ENCODE measurements at places on chromosomes 12 and 14. TPM values are rescaled to one million over a fixed set of nuclear protein-coding genes. Genes with fewer than 3 reads are reported as not detected.

The TRHDE gene
- 7.3 TPM for total RNA-seq

The ADCY6 gene
- total RNA-seq: 42.9 TPM

- H3K27me3 ChIP-seq: no peaks in the 10 kb centered on the region
- H3K27ac ChIP-seq: no peak overlapping the region
- peaks cover 75% of the 10 kb centered on the region for H3K36me3 ChIP-seq
- DNase-seq: no peak
- H3K4me3 ChIP-seq: no peak overlapping the region
Measured at GRCh38 chr12:57526477-57527126, 4.0 kb downstream of the MBD6 start.

DNA sequence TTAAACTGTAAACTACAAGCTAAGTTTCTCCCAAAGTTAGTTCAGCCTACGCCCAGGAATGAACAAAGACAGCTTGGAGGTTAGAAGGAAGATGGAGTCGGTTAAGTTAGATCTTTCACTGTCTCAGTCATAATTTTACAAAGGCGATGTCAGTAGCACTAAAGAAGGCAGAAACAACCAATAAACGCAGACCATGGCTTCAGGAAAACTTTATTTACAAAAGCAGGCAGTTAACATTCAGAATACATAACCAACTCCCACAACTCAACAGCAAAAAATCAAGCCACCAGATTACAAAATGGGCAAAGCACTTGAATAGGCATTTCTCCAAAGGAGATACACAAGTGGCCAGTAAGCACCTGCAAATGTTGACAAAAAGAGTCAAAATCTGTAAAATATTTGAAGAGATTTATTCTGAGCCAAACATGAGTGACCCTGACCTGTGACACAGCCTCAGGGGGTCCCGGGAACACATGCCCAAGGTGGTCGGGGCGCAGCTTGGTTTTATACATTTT, 8.8 kb upstream of the ULK1 start:
- H3K4me3 ChIP-seq: no peak overlapping the region
- DNase-seq: no peak
- no peaks in the 10 kb centered on the region for H3K4me1 ChIP-seq
- no peaks in the 10 kb centered on the region for H3K36me3 ChIP-seq
- no peaks in the 10 kb centered on the region for H3K27me3 ChIP-seq

The GPR68 gene
- 6.3 TPM for total RNA-seq

The KRT79 gene
- total RNA-seq: 5.4 TPM

The SLC2A14 gene
- total RNA-seq: not detected

- H3K4me3 ChIP-seq: peak within 1 kb of the TSS; percentile 52
- DNase-seq: peak; percentile 84
- H3K27me3 ChIP-seq: no peaks in the 10 kb centered on the region
- H3K27ac ChIP-seq: no peak within 1 kb of the TSS
- H3K4me1 ChIP-seq: peaks cover 13% of the 10 kb centered on the region
Measured at GRCh38 chr14:74955229-74956026, at the start of gene PGF. PGF (minus strand) TSS chr14:74955597; CDS start chr14:74955242, 355 bp downstream.
